ENCODE measurements at places on chromosomes 12 and 14. TPM values are rescaled to one million over a fixed set of nuclear protein-coding genes. Genes with fewer than 3 reads are reported as not detected.

Gene EML1
- total RNA-seq, result not detected

Gene LRP1-AS
- not detected for total RNA-seq

Gene HHIPL1
- 0.10 TPM for total RNA-seq

Gene TRPV4
- total RNA-seq, result not detected

Gene ARHGDIB
- total RNA-seq, result 1,491 TPM

Gene SLC6A13
- not detected for total RNA-seq

Gene SERPINA10
- not detected for total RNA-seq

Gene KRT74
- total RNA-seq, result not detected

Gene BIN2
- total RNA-seq, result 214 TPM

Gene TTC9
- 14.7 TPM for total RNA-seq

Gene KLRD1
- total RNA-seq, result 0.65 TPM

Gene FGF6
- not detected for total RNA-seq

Gene B4GALNT1
- total RNA-seq, result 1.8 TPM

Gene PTCSC3
- total RNA-seq, result not detected

Gene BICDL1
- 44.6 TPM for total RNA-seq

Gene FGD4
- total RNA-seq, result 0.08 TPM

Gene KRT75
- not detected for total RNA-seq
